Hepatocyte (in vitro differentiated cells): ENCODE measurements at places on chromosomes 6 and 20. TPM values are rescaled to one million over a fixed set of nuclear protein-coding genes. Genes with fewer than 3 reads are reported as not detected.
A peak's percentile ranks its signal among the peaks of the same experiment; 100 is the strongest.

GRCh38 chr20:47137231-47137870 lies 219.1 kb downstream of the ZMYND8 start:
- no peaks in the 10 kb centered on the region for H3K36me3 ChIP-seq
- peaks cover 15% of the 10 kb centered on the region for H3K4me1 ChIP-seq
- H3K27me3 ChIP-seq: no peaks in the 10 kb centered on the region
- no peak overlapping the region for H3K4me3 ChIP-seq
- DNase-seq: no peak
- H3K27ac ChIP-seq: no peak overlapping the region

DNA sequence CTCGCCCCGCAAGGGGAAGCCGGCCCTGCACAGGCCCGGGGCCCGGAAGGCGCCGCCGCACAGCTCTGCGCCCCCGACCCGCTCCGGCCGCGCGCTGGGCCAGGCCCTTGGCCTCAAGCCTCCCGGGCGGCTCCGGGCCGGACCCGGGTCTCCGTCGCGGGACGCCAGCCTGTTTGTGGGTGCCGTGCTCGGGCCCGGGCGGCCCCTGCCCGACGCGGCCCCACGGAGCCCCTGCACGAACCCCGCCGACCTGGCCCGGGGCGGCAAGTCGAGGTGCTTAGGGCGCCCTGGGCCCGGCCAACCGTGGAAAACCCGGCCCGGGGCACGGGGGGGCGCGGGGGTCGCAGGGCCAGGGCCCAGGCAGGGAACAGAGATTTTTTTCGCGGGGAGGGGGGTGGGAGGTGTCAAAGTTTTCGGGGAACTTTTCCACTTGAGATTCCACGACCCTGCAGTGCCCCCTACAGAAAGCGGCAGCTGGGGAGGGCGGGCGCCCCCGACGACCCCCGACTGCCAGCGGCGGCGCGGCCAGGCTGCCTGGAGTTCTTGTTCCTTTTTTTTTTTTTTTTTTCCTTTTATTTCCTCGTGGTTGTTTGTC lies 805 bp upstream of the STX16 start:
- H3K27me3 ChIP-seq: no peaks in the 10 kb centered on the region
- peak overlapping the region; percentile 97 for H3K4me3 ChIP-seq
- H3K4me1 ChIP-seq: peaks cover 21% of the 10 kb centered on the region
- peak; percentile 35 for DNase-seq

The IPCEF1 gene
- 0.80 and 0.84 TPM in 2 replicates for total RNA-seq

The HLA-F gene
- total RNA-seq: 7.8 and 8.8 TPM in 2 replicates

DNA sequence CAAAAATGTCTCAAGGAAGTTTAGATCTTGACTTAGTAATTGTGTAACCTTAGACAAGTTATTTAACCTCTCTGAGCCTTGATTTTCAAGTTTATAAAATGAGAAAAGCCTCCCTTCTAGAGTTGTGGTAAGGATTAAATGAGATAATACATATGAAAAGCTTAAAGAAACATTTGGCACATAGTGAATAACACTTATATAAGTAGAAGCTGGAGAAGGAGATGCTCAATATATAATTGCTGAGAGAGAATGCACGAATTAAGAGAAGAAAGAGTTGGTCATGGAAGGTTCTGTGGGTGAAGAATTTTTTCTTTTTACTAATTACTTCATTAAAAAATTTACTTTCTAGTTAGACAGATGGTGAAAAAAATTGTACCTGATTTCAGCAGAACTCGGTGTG lies 5.3 kb downstream of the ACSS2 start:
- DNase-seq: no peak
- H3K27ac ChIP-seq: no peak overlapping the region
- no peaks in the 10 kb centered on the region for H3K36me3 ChIP-seq
- H3K4me3 ChIP-seq: no peak overlapping the region
